ENCODE measurements at places on chromosomes 5 and 9.

DNA sequence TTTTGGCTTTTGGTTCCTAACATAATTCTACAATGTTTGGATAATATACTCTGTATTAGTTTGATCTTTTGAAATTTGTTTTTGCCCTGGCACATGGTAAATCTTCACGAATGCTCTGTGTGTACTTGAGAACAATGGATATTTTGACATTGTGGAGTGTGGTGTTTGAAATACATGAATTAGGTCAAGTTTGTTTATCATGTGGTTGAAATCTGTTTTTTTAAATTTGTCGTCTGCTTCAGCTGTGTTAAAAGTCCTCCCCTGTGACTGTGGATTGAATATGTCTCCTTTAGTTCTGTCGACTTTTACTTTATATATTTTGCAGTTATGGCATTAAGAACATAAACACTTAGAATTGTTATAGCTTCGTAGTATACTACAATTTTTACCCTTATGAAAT, 60.3 kb downstream of the DUSP1 start:
- no peak for DNase-seq

DNA sequence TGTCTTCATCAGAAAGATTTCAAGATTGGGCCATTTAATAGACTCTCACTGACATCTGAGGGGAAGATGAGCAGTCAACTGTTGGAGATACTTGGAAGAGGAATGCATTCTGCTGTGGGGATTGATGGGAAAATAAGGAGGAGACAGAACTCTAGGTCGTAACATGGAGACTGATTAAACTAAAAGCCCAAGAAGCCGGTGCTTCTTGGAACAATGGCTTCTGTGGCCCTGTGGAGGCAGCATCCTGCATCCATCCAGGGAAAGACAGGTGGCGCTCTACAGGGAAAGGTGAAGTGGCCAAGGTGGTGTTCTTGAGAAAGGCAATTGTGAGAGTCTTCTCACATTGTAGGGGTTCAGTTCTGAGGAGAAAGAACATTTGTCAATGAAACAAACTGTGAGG, 31.3 kb downstream of the ZFAND5 start:
- no peak for DNase-seq

GRCh38 chr9:886886-887285, 45.4 kb downstream of the DMRT1 start:
- no peak for DNase-seq

GRCh38 chr9:99244344-99245260, 22.5 kb downstream of the SEC61B start:
- DNase-seq = no peak

DNA sequence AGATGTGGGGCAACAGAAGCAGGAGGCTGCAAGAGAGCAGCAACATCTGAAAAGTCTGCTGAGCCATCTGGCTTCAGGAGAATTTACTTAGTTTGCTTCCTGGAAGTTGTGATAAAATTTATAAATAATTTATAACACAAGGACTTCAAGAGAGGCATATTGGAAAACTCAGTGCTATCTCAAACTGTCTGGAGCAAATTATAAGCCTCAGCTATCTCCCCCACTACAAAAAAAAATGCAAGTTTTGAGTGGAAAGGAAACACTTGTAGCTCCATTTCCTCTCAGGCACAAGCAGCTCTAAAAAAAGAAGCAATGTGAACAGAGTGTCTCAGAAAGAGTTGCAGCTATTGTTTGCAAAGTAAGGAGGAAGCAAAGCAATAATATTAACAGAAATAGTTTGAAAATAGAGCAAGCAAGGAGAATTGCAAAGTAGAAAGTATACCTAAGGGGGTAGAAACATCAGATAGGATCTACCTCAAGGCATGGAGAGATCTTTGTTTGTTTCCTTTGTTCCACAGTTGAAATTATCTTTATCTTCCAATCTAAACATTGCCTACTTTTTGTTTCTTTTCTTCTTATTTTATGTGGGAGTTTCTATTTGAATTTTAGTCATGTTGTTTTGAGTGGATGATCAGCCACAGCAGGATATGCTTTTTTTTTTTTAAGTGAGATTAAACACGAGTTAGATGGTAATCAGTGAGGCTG, 55.9 kb upstream of the IL6ST start:
- no peak for DNase-seq

GRCh38 chr9:111633389-111633736, 2.2 kb downstream of the DNAJC25 start:
- DNase-seq = no peak

- DNase-seq = no peak
Measured at GRCh38 chr5:60323596-60323995, 376.4 kb downstream of the DEPDC1B start.

- no peak for DNase-seq
Measured at GRCh38 chr5:39160576-39161213, 58.7 kb downstream of the FYB1 start.

- no peak for DNase-seq
Measured at GRCh38 chr5:4065472-4066320, 470.1 kb downstream of the IRX1 start.

GRCh38 chr5:78738693-78739300, 90.2 kb upstream of the LHFPL2 start:
- DNase-seq = no peak

GRCh38 chr5:5486122-5486521, 63.6 kb downstream of the ICE1 start:
- no peak for DNase-seq

- peak; percentile 42 for DNase-seq
Measured at GRCh38 chr9:89466451-89467277, 31.2 kb downstream of the SEMA4D start.

DNA sequence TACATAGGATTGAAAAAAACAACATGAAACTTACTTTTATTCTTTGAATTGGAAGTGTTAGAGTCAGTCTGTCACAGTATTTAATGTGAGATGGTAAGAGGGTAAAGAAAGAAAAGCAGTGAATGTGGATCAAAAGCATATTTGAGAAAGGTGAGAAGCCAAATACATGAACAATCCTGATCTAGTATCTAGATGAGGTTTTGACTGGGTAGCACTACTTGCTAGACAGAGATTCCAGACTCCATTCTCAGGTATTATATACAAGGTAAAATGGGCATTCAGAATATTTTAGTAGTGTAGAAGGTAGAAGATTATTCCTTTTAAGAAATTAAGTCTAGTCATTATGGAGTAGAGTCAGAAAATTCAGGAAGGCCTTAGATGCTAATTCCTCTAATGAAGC, 62.2 kb downstream of the SLC38A9 start:
- DNase-seq = no peak

- no peak for DNase-seq
Measured at GRCh38 chr5:97844797-97845196, 661.8 kb upstream of the RIOK2 start.

- DNase-seq = no peak
Measured at GRCh38 chr5:119614838-119615237, 14.5 kb upstream of the FAM170A start.

DNA sequence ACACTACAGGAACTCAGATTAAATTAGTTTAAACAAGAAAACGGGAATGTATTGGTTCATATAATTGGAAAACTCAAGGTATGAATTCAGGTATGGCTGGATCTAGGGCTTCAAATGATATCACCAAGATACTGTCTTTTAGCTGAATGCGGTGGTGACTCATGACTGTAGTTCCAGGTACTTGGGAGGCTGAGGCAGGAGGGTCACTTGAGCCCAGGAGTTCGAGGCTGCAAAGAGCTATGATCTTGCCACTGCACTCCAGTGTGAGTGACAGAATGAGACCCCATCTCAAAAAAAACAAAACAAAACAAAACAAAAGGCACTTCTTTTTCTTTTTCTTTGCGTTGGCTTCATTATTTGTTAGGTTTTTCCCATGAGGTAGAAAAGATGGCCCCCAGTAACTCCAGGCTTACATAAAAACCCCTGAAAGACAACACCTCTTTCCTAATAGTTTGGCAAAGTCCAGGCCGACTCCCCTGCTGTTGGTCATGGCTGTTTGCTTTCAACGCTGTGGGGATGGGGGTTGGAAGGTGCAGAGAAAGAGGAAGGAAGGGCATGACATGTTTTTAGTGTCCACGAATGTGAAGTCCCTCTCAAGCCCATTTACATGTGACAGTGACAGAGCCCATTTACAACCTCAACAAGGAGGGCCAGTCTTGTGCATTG, 39.8 kb upstream of the CRB2 start:
- DNase-seq = no peak

GRCh38 chr9:137303893-137304382, 1.9 kb upstream of the NRARP start:
- no peak for DNase-seq

DNA sequence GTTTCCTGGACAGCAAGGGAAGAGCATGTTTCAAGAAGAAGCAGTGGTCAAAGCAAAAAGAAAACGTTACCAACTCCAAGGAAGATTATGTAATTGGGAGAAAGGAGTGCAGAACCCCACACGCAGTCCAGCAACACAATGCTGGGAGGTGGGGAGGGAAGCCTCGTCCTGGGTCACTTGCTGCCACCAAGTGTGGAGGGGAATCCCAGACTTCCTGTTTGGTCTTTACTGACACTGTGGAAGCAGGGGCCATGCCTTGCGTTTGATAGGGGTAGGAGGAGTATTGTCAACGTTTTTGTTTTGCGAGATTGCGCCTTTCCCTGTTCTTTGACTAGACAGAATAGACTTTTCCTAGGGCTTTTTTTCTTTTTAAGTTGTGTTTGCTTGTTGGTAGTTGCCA, 421.0 kb downstream of the KDM4C start:
- DNase-seq = no peak

DNA sequence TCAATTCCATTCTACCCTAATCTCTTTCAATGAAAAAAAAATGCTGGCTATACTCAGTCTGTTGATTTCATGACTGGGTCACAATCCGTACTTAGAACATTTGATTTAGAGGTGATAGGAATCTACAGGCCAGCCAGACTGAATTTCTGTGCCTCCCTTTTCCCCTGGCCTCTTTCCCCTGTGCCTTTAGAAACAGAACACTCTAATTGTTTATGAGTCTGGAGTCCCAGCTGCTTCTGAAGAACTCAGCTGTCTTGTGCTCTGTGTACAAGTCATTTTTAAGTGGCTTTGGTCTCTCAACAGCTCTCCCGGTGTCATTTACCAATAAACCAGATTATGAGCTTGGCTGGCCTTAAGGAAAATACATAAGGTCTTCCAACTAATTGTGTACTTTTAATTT, 94.1 kb upstream of the ITGA2 start:
- no peak for DNase-seq

DNA sequence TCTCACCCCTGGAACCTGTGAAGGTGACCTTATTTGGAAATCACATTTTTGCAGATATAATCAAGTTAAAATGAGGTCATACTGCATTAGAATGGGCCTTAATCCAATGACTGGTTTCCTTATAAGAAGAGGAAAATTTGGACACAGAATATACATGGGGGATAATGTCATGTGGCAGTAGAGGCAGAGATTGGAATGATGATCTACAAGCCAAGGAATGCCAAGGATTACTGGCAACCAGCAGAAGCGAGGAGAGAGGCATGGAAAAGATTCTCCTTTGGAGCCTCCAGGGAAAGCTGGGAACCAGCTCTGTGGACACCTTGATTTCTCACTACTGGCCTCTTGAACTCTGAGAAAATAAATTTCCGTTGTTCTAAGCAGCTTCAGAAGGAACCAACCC, 20.2 kb upstream of the CEP78 start:
- no peak for DNase-seq

DNA sequence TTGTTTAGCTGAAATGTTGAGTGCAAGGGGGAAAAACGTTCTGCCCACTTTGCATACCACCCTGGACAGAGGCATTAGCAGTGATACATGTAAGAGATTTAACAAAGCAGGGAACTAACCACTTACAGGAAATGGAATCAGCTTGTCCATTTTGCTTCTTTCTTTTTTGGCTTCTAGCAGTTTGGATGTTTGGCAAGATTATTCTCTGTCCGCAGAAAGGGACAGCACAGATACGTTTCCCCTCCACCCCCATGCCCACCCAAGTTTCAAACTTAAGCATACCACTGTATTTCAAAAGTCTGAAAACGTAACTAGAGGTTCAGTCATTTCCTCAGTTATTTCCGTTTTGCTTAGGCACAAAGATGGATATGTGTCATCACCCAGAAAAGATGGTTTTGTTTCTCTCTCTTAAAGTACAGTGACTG, 118.4 kb downstream of the GDNF start:
- no peak for DNase-seq

GRCh38 chr5:34009610-34010009, 1.8 kb upstream of the AMACR start:
- no peak for DNase-seq

- no peak for DNase-seq
Measured at GRCh38 chr5:891117-891836, 1.3 kb downstream of the BRD9 start.

DNA sequence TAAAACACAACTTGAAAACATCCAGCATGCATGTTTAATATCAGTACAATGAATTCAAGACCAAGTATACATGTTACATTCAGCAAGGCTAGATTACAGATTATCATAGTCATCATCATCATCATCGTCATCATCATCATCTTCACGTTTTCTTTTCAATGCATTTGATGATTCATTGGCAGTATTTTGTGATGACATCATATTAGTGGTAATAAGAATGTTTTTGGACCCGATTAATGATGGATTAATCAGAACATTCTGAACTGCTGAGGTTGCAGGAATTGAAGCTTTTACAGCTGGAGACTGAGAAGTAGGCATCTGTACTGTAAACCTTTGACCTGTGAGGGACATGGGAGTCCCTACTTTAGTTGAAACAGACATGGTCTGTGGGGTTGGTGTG, 4.5 kb downstream of the AK6 start:
- DNase-seq = no peak

DNA sequence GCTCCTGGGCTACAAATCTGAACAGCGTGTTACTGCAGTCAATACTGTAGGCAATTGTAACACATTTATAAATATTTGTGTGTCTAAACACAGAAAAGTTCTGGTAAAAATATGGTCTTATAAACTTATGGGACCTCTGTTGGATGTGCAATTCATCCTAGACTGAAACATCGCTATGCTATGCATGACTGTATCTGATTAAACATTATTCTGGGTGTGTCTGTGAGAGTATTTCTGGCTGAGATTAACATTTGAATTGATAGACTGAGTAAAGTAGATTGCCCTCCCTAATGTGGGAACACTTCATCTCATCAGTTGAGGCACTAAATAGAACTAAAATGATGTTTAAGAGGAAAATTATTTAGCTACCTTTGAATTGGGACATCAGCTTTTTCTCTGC, 24.3 kb upstream of the PRDM9 start:
- no peak for DNase-seq

GRCh38 chr9:114341152-114341830, 11.6 kb downstream of the ORM2 start:
- no peak for DNase-seq

- DNase-seq = no peak
Measured at GRCh38 chr5:50320131-50320749, 120.8 kb downstream of the EMB start.

GRCh38 chr5:101969742-101970141, 326.3 kb downstream of the SLCO4C1 start:
- no peak for DNase-seq

GRCh38 chr5:113022661-113023060, 46.1 kb downstream of the DCP2 start:
- no peak for DNase-seq

GRCh38 chr9:90724880-90725279, 76.7 kb upstream of the SYK start:
- DNase-seq = no peak

- DNase-seq = no peak
Measured at GRCh38 chr9:89480825-89481537, 16.9 kb downstream of the SEMA4D start.
